ENCODE measurements at places on chromosomes 2 and 18.

- no peak for DNase-seq
These were observed 1293.1 kb upstream of the SLC39A10 start for GRCh38 chr2:194363878-194364277.

- DNase-seq = no peak
These were observed 297.9 kb downstream of the EN1 start for GRCh38 chr2:118549503-118549902.

- no peak for DNase-seq
These were observed 108.6 kb downstream of the MAP4K4 start for GRCh38 chr2:101806123-101806522.

DNA sequence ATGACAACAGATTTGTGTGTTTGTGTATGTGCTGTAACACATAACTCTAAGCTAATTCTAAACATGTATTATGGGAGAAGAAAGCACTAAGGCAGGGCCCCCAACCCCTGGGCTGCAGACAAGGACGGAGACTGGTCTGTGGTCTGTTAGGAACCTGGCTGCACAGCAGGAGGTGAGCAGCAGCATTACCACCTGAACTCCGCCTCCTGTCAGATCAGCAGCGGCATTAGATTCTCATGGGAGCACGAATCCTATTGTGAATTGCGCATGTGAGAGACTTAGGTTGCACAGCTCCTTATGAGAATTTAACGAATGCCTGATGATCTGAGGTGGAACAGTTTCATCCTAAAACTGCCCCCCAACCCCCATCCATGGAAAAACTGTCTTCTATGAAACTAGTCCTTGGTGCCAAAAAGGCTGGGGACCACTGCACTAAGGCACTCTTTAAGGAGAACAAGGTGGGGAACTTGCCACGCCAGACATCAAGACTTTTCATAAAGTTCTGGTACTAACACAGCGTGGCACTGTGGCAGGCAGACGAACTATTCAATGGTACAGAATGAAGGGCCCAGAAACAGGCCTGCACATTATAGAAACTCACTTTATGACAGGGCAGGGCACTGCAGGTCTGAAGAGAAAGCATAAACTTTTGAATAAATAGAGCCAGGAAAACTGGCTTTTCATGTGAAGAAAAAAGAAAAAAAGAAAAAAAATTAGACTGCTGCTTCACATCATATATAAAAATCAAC lies 14.0 kb downstream of the REEP1 start:
- no peak for DNase-seq

- no peak for DNase-seq
These were observed 48.6 kb downstream of the SH3RF3 start for GRCh38 chr2:109177635-109178034.

DNA sequence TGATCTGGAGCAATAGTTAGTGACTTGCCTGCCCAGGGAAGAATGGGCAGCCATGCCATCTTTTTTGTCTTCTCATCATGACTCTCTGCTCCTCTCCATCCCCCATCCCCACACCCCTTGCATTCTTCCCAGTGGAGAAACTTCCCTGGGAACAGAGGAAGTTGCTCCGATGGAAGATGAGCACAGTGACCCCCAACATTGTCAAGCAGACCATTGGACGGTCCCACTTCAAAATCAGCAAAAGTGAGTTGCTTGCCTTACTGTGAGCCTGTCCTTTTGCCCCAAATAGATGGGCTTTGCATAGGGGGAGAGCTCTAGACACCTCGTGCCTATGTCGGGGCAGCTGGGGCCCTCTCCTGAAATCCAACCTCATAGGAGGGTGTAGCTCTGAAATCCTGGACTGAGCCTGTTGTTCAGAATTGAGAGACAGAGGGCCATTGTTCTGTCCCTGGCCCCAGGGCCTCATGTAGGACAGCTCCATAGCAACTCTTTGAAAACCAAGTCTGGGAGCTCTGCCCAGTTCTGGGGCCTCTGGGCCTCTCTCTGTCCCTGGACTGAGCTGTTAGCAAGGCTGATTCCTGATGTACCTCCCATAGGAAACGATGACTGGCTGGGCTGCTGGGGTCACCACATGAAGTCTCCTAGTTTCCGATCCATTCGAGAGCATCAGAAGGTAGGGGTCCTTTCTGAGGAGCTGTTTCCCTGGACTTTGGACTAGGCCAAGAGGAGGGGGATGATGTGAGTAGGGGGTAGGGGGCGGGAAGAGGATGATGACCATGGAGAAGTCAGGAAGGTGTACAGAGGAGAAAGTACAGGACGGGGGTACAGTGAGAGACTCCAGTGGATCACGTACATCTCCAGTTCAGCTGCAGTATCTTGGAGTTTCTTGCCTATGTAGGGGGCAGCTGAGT lies 35.2 kb downstream of the TTLL4 start:
- DNase-seq = no peak

DNA sequence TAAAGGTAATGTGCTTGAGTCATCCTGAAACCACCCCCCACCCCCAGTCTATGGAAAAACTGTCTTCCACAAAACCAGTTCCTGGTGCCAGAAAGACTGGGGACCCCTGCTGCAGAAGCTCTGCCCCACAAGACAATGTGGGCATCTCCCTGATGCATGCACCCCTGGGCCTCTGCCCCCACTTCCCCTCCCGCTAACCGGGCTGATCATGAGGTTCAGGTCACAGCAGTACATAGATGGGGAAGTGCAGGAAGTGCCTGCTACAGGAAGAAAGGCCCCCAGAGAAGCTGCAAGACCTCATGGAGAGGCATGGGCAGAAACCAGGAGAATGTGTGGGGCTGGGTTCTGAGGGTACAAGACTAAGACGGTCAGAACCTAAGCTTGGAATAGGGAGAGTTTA lies 243.4 kb upstream of the ID2 start:
- no peak for DNase-seq

DNA sequence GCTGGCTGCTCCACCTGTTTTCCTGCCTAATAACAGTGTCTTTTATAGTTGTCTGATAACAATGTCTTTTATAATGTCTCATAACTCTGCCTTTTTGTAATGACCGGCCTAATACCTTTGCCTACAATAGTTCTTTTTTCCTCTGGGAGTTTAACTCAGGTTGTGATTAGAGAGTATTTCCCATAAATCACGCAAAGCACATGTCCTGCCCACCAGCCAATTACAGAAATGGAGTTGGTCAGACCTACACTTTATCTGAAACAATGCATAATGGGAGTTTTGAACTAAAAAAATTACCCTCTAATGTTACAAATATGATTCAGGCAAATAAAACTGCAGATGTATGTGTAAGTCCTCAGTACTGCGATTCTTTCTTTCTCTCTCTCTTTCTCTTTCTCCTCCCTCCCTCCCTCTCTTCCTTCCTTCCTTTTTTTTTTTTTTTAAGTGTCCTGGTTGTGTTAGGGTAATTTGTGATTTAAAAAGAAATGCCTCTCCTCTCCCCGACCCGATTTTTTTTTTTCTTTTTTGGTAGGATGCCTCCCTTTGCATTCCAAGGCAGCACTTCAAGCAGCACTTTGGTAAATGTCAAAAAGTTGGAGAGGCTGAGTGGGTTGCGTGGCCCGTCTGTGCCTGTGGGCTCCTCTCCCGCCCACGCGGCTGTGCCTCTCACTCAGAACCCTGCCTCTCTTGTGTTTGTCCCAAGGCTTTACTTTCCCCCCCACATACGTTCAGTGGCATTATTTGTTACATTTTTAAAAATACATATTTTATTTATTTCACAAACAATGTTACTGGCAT lies 147.3 kb downstream of the AGAP1 start:
- no peak for DNase-seq

DNA sequence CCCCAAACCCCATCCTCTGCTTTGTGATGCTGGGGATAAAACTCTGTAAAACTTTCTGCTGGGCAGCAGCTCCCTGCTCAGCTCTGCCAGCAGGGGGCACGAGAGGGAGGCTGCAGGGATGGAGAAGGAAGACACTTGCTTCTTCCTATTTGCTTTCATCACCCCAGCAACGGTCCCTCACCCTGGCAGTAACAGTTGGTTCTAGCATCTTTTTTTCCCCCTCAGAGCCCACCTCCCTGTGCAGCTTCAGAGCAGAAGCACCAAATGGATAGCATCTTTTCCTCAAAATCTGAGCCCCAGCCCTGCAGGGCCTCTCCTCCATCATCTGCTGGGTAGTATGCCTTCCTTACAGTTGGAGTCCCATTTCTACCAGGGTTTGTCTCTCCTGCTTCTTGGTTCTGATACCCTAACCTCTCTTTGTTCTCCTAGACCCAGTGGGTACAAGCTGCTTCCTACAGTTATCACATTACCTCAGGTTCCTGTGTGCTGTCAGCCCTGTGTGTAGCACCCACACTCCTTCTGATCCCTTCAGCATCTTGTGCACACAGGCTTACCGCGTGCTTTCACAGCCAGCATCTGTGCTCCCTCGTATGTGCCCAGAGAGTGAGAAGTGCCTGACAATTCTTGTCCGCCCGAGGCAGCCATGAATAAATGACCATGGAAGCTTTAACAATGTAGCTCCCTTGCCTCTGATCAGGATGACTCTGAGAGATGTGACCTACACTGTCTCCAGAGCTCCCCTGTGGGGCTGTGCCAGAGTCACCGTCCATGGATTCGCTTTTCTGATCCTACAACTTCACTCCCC lies 14.5 kb downstream of the CKAP2L start:
- peak; percentile 36 for DNase-seq

GRCh38 chr2:182649316-182649715 lies 66.7 kb upstream of the DNAJC10 start:
- DNase-seq = peak; percentile 33

DNA sequence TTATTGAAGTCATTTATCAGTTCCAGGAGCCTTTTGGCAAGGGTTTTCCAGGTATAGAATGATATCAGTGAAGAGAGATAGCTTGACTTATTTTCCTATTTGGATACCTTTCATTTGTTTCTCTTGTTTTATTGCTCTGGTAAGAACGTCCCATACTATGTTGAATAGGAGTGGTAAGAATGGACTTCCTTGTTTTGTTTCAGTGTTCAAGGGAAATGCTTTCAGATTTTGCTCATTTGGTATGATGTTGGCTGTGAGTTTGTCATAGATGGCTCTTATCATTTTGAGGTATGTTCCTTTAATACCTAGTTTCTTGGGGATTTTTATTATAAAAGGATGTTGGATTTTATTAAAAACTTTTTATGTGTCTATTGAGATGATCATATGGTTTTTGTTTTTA lies 87.1 kb upstream of the EPAS1 start:
- no peak for DNase-seq

DNA sequence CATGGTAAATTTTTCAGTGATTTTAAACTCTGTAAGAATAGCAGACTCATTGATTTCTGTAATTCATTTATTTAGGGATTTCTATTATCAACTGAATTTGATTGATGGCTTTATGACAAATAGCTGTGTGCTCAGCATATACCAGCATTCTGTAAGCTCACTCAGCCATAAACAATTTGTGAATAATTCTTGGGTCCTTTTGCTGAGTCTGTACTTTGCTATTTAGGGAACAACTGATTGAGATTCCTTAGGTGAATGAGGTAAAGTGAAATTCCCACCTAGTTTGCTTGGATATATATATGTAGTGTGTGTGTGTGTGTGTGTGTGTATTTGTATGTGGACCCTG lies 76.7 kb upstream of the CAVIN2 start:
- DNase-seq = no peak

DNA sequence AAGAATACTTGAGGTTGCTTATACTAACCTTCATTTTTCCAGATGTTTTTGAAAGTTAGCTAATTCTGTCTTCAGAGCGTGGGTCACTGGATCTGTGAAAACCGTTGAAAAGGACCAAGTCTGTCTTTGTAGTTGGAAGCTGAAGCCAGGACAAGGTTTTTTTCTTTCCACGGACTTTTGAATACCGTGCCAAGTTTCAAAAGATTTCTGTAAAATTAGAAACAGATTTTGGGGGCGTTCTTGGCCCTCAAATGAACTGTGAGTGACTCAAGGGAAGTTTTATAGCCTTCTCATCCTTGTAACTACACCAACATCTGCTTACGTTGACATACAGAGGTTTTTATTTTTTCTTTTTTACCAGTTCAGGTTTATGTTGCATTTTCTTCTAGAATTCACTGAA lies at the start of gene FAP:
Gene FAP (minus strand): TSS at position 152 of the 400 bp plus-strand sequence. CDS start 118 bp downstream, at position 34.
- DNase-seq = no peak

GRCh38 chr2:11669454-11670291 lies at the start of gene NTSR2:
Gene NTSR2 (minus strand): TSS chr2:11670195. CDS start chr2:11670129, 66 bp downstream.
- DNase-seq = no peak

Measured in DMS153 (cell line).